ENCODE measurements at places on chromosomes 6 and 20.

DNA sequence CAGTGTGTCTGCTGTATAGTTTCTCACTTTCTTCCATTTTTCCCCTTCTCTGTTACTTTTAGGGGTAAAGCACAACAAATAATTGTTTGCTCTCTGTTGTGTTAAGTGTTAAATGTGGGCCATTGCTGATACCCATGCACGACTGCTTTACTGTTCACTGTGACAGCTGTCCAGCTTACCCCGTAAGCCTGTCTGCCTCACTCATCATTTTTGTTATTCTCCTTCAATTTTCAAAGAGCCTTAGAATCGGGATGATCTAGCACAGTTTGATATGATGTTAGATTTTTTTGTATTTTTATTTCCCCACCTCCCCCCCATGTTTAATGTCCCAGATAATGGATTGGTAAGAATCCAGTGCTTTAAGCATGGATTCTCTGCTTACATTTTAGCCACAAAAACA, 41.2 kb upstream of the MLIP start:
- DNase-seq: no peak

- no peak for DNase-seq
These were observed 75.1 kb downstream of the ARID1B start for GRCh38 chr6:156852147-156852857.

GRCh38 chr6:26215585-26216358, 128.5 kb downstream of the HFE start:
- no peak for DNase-seq

GRCh38 chr6:44730771-44731391, 343.4 kb downstream of the CDC5L start:
- DNase-seq: no peak

DNA sequence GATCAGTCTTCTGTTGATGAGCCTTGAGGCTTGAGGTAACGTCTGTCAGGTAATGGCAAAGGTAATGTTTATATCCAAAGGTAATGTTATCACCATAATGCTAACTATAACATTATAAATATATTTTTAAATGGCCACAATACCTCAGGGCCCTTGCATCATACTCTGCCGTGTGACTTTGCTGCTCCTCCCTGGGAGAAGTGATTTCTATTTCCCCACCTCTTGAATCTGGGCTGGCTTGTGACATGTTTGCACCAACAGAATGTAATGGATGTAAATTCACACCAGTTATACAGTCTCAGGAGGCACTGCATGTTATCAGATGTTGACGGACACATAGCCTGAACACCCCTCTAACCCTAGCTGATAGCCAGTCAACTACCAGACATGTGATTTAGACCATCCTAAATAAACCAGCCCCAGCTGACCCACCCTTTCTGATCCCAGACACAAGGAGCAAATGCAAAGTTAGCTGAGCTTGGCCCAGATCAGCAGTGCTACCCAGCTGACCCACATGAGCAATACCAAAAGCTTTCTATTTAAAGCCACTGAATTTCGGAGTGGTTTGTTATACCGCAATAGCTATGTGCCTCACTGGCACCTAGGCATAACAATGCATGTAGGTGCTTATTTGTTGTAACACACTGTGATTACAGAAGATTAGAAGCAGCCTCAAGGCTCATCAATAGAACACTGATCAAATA, 93.8 kb upstream of the SIRPA start:
- no peak for DNase-seq

GRCh38 chr6:70874181-70874913, 82.5 kb downstream of the B3GAT2 start:
- DNase-seq: no peak

GRCh38 chr6:18422136-18422535, 35.0 kb downstream of the RNF144B start:
- DNase-seq: no peak

DNA sequence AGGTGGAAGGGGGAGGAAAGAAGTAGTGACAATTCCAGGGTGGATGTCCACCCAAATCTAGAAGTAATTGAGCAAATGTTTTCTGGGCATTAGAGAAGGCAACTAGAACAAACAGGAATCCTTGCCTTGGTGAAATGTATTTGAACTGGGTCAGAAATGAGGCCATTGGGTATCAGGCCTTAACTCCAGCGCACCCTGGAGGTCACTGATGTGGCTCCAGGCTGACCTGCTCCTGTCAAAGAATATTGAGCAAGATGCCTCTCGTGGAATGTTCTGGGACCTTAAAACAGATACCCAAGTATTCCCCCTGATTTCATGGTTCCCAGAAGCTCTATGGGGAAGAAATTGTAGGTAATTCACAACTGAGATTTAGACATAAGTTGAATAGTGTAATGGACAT, 6.9 kb downstream of the HLA-DPB1 start:
- peak; percentile 18 for DNase-seq

- no peak for DNase-seq
These were observed 79.2 kb upstream of the FOXA2 start for GRCh38 chr20:22663528-22664025.

- no peak for DNase-seq
These were observed 13.9 kb upstream of the CD93 start for GRCh38 chr20:23099791-23100719.

- no peak for DNase-seq
These were observed 91.9 kb downstream of the FOXA2 start for GRCh38 chr20:22492497-22492896.

DNA sequence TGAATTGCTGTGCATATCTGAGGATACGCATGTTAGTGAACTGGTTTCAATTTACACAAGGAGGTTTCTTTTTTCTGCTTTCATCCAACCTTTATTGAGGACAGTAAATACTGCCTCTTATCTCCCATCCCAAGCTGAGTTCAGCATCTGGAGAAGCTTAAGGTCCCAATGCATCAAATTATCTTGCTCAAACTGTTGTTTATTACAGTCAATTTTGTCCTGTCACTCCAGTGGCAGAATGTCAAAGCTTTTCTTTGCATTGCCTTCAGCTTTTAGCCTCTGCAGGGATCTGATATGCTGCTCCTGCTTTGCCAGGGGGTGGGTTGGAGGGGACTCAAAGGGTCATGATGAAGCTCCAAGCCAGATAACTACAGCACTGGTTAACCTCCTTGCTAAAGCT, 435.4 kb upstream of the SOX4 start:
- DNase-seq: no peak

DNA sequence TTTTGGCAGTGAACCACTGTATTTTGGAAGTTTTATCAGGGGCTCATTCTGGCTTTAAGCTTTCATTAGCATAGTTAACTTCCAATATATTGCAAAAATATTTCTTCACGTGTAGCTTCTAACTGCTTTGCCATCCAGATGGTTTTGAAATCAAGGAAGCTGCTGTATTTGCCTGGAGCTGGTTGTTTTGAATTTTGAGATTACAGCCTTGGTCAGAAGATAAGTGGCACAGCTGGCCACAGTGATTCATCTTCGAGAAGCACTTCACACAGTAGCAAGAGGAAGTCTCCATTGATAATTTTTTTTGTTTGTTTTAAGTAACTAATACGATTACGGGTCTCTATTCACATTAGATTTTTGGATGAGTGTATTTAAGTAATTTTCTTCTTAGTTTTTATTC, 3.8 kb downstream of the APCDD1L start:
- DNase-seq: no peak

DNA sequence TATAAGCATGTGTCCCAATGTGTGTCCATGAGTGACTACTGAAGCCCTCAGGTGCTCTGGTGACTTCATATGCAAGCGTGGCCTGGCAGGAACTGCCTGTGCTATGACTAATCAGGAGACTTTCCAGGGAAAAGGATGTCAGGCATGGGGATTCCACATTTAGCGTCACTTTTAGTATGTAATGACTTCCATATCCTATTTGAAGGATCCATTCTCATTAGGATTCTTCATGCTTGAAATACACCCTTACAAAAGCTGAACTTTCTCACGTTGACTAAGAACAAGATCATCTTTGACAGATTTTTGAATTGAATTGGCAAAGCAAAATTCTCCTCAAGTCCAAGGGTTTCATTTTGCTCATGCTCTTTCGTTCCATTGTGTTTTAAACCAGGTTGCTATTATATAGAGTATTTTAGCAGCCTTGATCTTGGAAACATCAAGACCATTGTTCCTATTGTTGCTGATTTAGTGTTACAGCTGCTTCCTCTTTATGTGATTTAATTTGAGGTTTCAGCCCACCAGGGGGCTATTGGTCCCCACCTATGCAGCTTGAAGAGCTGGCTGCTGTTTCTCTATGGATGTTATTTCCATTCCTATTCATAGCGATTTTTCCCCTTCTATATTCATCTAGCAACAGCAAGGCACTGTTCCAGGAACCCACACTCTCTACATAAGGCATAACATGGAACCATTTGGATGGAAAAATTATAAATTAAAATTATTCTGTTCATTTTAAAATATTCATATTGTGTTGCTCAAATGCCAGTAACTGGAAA, 418.6 kb downstream of the CDKAL1 start:
- peak; percentile 95 for DNase-seq

- DNase-seq: no peak
These were observed 75.9 kb downstream of the GFOD1 start for GRCh38 chr6:13411484-13411883.

DNA sequence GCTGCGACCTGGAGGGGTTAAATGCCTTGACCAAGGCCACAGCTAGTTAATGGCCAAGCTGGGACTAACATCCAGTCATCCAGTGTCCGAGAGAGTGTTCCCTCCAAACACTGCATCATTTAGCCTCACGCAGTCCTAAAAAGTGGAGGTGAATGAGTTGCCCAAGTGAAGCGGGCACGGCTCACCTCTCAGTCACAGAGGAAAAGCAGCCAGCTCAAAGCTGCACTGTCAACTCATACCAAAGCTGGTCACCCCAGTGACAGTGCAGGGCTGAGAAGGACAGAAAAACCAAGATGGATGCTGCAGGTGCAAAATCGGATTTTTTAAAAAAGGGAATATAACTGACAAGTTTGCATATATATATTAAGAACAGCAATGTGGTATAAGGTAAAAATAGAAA, 168.5 kb downstream of the SYNDIG1 start:
- DNase-seq: no peak

GRCh38 chr6:108804956-108805355, 43.3 kb upstream of the ARMC2 start:
- no peak for DNase-seq

Measured in kidney capillary endothelial cell (primary cell).